Large intestine (tissue), 12 donors: ENCODE measurements at places on chromosomes 7 and 10. TPM values are rescaled to one million over a fixed set of nuclear protein-coding genes. Genes with fewer than 3 reads are reported as not detected.

DNA sequence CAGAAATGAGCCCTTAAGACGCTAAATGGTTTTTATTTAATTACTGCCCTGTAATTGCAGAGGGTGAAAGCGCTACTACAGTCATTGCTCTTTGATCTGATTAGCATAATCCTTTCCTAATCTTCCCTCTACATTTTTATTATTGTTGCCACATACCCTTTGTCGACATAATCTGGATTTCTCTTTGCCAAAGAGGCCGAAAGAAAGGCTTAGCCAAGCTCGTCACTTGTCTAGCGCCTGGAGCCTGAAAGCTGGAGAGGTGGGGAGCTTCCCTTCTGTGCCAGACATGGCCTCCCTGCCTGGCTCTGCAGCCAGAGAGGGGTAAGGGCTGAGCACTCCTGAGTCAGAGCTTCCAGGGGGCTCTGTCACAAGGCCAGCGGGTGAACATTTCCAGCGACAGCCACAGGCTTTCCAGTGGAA lies 145.9 kb downstream of the PRKAG2 start:
- DNase-seq = no peak

DNA sequence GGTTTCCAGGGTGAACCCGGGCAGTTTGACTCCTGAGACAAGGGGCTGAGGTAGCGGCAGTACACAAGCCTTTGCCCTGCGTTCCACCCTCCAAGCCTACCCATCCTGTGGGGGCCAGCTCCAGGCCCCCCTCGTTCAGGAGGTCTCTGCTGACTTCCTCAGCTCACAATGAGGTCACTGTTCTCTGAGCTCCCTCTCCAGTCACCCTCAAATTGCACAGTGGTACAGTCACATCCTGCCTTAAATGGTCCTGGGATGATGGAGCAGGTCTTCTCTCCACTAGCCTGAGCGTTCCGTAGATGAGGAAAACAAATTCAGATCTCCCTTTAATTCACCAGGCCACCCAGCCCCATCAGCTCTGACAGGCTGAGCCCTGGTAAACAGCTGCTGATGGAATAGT lies 90.2 kb downstream of the SH3PXD2A start:
- no peak for DNase-seq

DNA sequence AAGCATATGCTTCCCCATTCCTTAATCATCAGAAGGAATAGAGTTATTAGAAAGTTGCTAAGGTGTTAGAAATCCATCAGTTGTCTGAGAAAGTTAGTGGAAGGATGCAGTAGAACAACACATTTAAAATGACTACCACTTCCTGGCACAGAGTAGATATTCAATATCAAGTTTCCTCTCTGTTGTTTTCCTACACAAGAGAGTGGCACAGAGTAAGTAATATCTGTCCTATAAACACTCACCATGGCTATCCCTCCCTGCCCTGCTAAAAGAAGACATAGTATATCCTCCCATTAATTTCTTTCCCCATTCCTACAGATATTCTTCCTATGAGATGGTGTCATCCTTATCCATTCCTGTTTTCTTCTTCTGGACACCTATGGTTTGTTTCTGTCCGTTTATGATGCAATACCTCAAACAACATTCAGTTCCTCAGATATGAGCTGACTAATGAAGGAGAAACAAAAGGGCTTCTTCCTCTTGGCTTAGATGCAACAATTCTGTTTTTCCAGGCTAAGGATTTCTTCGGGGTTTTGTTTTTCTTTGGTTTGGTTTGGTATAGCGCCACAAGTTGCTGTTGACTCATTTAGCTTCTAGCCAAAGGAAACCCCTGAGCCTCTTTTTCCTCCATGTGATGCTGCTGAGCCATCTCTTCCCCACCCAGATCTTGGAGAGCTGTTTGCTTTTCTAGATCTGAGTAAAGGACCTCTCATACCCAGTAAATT lies 32.9 kb upstream of the BPGM start:
- DNase-seq = no peak

- no peak for DNase-seq
Observed at GRCh38 chr10:44237364-44238049, 147.4 kb downstream of the CXCL12 start.

DNA sequence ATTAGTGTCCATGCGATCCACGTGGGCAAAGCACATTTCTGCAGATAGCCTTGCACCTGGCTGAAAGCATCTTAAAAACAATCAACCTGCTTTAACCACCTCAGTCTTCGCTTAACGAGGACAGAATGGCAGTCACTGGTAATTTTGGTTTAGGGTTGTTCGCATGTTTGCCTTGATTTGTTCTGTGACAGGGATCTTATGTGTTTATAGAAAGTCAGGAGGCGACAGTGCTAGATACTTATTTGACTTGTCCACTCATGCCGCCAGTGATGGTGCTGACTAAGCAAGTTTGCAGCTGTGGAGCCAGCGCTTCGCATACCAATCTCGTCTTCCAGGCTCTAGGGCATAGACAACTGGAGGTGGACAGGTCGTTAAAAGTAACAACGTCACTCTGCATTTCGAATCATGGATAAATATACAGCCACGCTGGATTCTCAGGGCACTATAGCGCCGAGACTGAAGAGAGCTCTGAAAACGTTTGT lies 1.2 kb upstream of the TMEM243 start:
- DNase-seq = peak; percentile 20

DNA sequence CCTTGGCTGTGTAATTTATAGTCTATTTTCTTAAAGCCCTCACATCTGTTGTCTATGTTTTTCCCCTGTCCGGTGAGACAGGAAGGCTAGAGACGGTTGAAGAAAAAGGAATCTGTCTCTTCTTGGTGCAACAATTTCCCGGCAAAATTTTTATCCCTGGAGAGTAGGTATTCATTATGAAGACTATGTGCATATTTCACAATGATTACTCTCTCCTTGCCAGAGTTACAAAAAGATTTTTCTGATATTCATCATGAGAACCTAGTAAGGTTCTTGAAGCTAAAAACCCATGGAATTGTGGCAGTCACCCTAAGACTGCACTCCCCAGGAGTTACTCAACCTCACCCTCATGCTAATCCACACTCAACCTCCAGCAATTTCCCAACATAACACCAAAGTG lies 55.0 kb upstream of the GHITM start:
- DNase-seq = no peak

- DNase-seq = no peak
Observed at GRCh38 chr10:97913614-97914013, 64.0 kb downstream of the GOLGA7B start.

- no peak for DNase-seq
Observed at GRCh38 chr10:132813560-132814468, 27.9 kb upstream of the NKX6-2 start.

DNA sequence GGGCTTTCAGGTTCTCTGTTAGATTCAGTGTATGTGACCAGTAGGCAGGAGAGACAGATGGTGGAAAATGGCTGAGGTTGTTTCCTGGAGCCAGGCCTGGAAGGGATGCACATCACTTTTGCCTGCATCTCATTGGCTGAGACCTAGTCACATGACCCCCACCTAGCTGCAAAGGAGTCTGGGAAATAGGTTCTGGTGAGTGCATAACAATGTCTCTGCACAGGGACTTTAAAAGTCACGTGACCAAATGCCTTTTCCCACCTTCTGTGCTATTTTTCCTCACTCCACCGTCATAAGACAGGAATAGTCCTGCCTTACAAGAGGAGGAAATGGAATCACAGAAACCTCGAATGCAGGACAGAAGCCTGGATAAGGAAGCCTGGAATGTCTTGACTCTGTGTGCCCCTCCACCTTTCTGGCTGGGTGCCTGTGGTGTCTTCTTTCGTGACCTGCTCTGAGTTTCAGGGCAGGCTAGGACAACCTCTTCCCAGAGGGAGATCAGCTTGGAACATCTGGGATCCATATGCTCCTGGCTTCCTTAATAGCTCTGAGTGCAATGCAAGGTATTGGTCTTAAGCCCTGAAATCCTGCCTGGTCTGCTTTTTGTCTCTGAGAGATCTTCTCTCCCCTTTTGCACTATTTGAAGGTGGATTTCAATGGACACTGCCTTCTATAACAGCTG lies 139.9 kb upstream of the ZNF438 start:
- no peak for DNase-seq

DNA sequence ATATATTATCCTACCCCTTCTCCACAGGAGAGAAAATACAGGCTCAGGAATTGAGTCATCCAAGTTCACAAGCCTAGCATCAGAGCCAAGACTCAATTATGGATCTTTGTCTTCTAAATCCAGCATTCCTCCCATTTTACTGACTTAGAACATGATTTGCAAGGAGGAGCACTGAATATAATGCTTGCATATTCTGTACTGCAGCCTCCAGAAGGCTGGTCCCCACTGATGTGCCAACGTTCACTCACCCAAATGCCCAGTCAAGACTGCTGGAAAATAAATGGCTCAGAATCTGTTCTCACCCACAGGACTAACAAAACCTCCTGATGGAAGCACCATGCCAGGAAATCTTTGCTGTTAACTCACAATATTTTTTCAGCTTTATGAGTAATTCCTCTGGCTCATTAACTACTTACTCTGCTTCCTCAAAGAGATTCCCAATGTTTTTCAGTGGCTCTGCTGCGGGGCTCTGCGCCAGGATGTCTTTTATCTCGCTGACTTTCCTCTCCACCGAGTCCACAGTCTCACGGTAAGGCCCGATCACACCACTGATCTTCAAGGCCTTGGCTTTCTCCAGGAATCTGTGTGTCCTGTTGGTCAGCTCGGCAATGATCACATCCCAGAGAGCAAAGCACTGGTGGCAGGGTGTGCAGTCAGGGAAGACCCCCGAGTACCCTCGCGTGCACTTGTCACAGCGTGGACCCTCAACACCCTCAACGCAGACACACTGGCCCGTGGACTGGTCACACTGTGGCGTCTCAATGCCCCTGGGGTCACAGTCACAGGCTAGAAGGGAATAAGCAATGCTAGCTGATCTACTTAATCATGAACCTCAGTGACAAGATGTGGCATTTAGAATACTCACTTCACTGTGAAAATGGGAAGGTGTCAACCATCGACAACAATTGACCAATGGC lies 48.8 kb downstream of the DLD start:
- no peak for DNase-seq

- no peak for DNase-seq
Observed at GRCh38 chr7:112512451-112513210, 31.8 kb downstream of the LSMEM1 start.

- DNase-seq = no peak
Observed at GRCh38 chr7:24921362-24921679, 58.7 kb downstream of the OSBPL3 start.

DNA sequence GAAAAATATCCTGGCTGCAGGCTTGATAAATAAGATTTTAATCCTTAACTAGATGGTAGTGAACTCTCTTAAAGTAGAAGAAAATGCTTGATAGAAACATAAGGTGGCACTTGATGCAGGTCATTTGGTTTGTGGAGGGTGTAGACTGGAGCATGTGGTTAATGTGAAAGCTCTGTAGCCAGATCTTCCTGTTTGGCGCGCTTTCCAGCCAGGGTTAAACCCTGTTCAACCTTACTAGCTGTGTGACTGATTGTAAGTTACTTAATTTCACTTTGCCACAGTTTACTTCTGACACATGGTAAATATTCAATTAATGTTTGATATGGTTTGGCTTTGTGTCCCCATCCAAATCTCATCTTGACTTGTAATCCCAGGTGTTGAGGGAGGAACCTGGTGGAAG lies 394.0 kb downstream of the REEP3 start:
- no peak for DNase-seq

GRCh38 chr7:68176974-68177373 lies 1180.3 kb downstream of the TYW1 start:
- peak; percentile 35 for DNase-seq

GRCh38 chr7:27605689-27606269 lies 56.9 kb downstream of the HIBADH start:
- DNase-seq = peak; percentile 12

DNA sequence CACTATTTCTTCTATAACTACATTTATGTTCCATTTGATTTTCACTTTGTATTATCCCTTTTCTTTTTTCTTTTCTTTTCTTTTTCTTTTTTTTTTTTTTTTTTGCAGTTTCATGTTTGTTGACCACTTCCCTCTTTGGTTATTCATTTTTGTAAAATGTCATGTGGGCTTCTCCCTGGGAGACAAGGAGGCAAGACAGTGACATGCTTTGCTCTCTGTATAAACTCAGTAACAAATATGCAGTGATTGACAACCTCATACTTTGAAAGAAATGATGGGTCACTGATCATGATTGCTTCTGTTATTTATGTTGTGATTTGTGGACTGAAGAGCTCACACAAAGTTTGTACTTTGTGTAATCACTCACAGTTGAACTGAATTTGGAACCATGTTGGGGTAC lies 90.2 kb upstream of the ABI1 start:
- DNase-seq = no peak

DNA sequence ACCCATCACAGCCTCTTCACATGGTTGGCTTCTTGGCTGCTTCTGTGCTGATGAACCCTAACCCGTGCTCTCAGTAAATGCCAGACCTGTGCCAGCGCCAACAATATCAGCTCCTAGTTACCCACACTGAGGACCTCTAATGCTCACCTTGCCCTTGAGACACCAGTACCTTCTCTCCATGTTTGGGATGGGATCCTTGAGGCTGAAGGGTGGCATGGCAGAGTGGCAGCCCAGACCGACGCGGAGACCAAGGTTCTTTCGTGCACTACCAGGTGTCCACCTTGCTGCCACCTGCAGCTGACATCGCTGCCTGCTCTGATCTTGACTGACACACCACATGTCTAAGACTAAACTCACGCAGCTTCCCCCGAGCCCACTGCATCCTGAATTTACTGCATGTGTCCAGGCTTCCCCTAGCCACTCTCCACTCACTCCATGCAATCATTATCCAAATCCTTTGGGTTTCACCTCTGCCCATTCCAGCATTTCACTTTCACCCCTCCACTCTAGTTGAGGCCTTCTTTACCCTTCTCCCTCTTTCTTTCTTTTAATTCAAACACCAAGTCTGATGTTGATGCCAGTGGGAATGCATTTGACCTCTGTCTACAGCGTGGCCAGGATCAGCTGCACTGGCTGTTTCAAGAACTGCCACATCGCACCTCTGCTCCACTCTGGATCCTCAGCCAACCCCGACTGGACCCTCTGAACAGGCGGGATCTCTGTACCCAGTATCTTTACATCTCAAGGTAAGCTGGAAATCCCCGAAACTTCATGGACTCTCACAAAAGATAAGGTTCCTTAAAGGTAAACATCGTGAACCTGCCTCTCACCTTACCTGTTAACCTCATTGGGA lies 294.9 kb downstream of the GLRX3 start:
- no peak for DNase-seq

The CALCR gene
- 0.34 TPM for polyA plus RNA-seq

The TRIL gene
- polyA plus RNA-seq = 6.3 TPM

The AGR2 gene
- polyA plus RNA-seq = 527 TPM

The HYAL4 gene
- not detected for polyA plus RNA-seq

The NYAP1 gene
- polyA plus RNA-seq = 3.5 TPM
